ENCODE measurements at places on chromosomes 5 and 9.

GRCh38 chr9:121557581-121558447, 58.2 kb upstream of the GGTA1 start:
- peak; percentile 84 for DNase-seq

GRCh38 chr9:81894891-81895290, 33.3 kb upstream of the SPATA31D4 start:
- no peak for DNase-seq

DNA sequence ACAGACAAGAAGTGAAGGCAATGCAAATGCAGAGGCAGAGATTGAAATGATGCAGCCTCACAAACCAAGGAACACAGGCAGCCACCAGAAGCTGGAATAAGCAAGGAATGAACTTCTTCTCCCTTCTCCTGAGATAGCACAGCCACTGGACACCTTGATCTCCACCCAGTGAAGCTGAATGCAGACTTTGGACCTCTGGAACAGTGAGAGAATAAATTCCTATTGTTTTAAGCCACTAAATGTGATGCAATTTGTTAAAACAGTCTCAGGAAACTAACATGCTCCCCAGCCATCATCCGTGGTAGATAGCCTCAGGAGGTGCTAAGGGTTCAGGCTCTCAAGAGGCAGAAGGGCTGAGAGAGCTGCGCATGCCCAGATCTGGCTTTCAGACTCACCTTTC, 512.2 kb upstream of the ZNF608 start:
- DNase-seq, result no peak

- no peak for DNase-seq
These were observed 50.1 kb downstream of the ADAMTS2 start for GRCh38 chr5:179294891-179295777.

DNA sequence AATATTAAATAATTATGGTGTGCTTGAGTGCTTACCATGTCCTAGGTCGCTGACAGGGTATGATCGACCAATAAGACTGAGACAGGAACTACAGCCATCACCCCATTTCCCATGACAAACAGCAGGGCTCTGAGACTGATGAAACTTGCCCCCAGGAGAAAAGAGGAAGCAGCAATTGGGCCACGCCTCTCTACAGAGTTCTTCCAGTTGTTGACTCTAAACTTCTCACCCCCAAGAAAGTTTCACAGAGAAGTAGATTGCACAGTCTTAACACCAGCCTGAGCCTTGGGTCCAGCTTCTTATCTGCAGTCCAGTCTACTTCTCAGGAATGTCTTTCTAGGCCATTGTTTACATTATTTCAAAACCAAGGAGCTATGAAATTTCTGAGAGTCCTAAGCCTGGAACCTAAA, 182.2 kb upstream of the ANKRD55 start:
- DNase-seq, result no peak

GRCh38 chr5:157978061-157978460, 119.1 kb upstream of the CLINT1 start:
- no peak for DNase-seq

GRCh38 chr5:111488353-111488752, 24.0 kb downstream of the STARD4 start:
- DNase-seq, result no peak

- DNase-seq, result no peak
These were observed 86.9 kb downstream of the UGCG start for GRCh38 chr9:111983484-111983908.

DNA sequence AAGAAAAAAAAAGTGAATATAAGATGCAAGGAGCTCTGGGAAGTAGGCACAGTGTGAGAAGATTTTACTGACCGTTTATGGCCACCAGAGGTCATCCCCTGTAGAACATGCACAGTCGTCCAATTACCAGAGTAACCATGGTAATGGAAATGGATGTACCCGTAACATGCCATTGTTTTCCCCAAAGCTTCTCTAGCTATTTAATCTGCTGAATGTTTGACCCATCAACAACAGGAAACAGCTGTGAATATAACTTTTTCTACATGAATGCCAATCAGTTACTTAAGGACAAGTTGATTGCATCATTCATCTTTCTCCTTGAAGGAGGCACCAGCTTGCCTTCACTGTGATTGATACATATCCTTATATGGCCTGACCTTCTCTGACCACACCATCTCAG, 1967.0 kb upstream of the CDH9 start:
- no peak for DNase-seq

GRCh38 chr5:14066326-14066725, 76.8 kb upstream of the TRIO start:
- DNase-seq, result no peak

DNA sequence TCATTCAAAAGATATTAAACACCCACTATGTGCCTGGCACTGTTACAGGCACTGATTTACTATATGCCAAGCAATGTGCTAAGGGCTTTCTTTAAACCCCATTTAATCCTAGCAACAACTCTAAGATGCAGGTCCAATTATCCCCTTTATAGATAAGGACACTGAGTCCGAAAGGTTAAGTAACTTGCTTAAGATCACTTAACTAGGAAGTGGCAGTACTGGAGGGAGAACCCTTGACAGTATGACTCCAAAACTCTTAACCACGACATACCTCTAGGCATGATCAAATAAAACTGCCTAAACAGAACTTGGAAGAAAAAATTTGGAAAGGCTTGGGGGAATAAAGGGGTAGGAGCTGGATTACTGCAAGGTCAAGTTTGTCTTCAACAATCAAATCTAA, 1.7 kb downstream of the RAB14 start:
- no peak for DNase-seq

- no peak for DNase-seq
These were observed 241.4 kb downstream of the DRD1 start for GRCh38 chr5:175202463-175203068.

GRCh38 chr9:80632041-80632440, 1057.3 kb downstream of the TLE1 start:
- DNase-seq, result no peak

GRCh38 chr9:38205279-38205678, 136.3 kb upstream of the SHB start:
- DNase-seq, result no peak

DNA sequence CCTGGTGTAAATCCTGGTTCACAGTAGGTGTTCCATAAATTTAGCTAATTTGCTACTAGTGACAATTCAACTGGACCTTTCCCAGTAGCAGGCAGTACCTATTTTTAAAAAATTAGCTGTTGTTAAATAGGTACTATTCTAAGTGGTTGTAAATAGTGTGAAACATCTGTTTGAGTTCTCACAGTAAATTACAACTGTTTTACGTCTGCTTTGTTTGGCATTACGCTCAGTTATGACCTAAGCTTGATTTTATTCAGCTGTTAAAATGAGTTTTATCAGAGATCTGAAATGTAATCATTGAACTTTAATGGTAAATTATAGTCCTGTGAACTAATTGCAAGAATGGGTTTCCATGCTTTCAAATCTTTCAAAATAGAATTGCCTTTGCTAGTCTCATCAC, 93.9 kb downstream of the GPBP1 start:
- DNase-seq, result no peak

DNA sequence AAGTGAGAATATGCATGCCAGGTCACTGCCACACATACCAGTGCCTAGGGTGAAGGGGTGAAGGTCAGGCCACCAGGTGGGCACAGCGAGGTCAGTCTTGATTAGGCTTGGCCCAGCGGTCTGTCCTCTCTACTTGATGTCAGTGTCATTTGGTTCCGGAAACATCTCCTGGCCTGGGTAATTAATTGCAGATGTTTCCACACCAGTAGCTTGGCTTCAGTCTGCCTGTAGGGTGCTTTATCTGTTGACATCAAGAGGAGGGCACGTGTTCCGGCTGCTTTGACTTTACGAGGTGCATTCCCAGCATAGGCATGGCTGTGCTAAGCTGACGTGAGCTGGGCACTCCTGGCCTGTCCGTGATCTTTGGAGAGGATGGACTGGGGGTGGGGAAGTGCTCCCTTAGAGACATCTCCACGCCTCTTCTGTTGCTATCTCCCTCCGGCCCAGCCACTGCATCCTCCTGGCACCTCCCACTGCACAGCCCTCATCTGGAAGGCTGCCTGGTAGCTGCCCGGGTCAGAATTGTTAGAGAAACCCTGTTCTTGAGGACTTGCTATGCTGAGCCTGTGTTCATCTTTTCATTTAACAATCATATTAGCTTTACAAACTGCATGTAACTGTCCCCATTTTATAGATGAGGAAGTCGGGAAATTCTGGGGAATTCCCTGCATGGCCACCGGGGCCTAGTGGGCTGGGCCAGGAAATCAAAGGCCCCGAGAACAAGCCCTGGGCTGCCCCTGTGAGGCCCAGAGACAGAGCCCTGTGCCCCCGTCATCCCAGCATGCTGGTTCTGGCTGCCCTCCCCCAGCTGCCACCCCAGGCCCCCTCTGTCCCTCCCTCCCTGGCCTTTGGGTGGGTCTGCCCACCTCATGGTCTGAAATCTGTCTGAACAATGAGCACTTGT, 29.1 kb downstream of the JADE2 start:
- no peak for DNase-seq

- DNase-seq, result no peak
These were observed 25.6 kb downstream of the SH3RF2 start for GRCh38 chr5:145962001-145962400.

DNA sequence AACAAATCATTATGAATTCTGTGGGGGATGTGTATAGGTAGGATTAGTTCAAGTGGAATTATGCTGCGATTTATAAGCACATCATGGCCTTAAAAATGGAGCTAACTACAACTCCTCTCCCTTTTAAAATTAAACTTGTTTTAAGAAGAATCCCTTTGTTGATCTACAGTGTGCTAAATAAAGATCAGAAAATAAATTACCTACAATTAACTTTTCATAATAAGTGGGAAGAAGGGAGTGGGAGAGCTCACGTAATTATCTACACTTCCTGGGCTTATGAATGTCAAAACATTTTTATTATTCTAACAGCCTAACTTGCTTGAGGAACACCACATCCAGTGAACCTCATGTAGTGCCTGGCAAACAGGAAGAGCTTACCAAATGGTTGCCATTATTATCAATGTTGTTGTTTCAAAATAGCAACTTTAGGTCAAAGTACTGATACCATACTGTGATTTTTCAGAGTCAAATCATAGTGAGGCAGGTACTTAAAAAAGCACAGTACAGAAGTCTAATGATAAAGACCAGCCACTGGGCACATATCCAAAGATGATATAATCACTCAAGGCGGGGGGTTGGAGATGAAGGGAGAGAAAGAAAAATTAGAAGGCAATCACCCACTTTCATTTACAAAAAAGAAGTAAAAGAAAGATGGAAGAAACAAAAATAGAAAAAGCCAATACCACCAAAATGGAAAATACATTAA, 174.0 kb downstream of the RAPGEF6 start:
- DNase-seq, result no peak

DNA sequence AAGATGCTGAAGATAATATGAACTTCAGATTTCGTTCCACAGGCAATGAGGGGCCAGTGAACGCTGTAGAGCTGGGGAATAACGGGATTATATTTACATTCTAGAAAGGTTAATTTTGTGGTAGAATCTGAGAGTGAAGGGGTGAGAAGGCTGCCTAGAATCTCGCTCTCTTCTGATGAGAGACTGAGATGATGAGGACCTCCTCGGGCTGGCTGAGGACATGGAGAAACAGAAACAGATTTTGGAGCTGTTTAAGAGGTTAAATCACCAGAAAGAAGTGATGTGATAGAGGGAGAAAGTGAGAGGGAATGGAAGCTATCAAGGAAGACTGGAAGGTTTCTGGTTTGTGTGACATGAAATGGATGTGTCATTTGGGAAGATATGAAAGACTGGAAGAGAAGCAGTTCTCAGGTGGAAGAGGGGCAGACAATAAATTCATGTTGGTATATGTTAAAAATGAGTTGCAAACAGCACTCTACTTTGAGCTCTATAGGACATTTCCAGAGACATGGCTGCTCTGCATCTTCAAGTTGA, 612.6 kb downstream of the ISL1 start:
- DNase-seq, result no peak

GRCh38 chr9:125095821-125096443, 47.4 kb downstream of the SCAI start:
- no peak for DNase-seq

DNA sequence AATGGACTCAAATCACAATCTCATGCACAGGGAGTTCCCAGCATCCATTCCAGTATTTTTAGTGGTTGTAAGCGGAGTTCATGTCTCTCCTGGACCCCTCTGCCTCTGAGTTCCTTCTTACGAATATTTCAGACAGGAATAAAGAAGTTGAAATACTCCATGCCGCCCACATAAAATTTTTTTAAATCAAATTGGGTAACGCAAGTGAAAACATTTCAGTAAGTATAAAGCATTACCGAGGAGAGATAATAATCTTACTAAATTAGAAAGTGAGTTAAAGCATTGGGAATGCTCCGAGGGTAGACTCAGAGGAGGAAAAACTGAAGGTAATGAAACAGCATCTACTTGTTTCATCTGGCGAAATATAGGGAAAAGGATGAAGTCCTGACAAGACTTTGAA, 317.6 kb downstream of the ARRDC3 start:
- DNase-seq, result no peak

GRCh38 chr5:1104327-1105006, 7.4 kb downstream of the SLC12A7 start:
- DNase-seq, result no peak

DNA sequence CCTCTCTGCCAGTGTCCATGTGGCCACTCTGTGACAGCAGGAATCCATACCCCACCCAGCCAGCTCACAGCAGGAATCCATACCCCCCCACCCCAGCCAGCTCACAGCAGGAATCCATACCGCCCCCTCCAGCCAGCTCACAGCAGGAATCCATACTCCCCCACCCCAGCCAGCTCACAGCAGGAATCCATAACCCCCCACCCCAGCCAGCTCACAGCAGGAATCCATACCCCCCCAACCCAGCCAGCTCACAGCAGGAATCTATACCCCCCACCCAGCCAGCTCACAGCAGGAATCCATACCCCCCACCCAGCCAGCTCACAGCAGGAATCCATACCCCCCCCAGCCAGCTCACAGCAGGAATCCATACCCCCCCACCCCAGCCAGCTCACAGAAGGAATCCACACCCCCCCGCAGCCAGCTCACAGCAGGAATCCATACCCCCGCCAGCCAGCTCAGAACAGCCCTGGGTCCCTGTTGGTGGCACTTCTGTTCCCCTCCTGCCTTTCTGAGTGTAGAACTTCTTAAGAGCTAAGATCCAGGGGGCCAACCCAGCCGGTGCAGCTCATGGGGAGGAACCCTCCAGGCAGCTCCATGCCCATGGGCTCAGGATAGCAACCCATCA, 8.4 kb upstream of the RXRA start:
- no peak for DNase-seq

DNA sequence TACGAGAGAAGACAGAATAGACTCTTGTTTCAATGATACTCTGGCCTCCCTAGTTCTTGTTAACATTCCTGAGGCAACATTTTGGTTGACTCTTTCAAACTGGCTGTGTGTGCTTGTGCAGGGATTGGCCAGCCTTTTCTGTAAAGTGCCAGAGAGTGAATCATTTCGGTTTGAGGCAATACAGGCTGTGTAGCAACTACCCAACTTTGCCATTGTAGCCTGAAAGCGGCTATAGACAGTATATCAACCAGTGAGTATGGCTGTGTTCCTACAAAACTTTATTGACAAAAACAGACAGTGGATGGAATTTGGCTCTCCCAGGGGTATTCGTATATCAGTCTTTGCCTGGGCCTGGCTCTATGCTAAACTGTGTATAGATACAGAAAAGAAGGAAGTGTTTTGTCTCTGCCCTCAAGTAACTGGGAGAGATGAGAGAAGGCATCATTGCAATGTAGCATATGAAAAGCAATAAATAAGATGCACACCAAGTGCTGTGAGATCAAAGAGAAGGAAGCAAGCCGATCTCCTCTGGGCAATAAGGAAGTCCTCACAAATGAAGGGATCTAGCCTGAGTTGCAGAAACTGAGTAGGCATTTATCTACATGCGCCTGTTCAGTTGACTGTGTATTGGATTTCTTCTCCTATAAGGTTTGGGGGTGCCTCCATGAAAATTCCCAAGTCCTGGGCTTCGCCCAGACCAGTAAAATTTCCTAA, 568.0 kb upstream of the KLF4 start:
- DNase-seq, result no peak

- DNase-seq, result no peak
These were observed 454.4 kb upstream of the ACTBL2 start for GRCh38 chr5:57937025-57937424.
